ENCODE measurements at places on chromosomes 5 and 9.

- DNase-seq = no peak
Observed at GRCh38 chr9:31519424-31519823, 865.0 kb upstream of the ACO1 start.

- peak; percentile 91 for DNase-seq
Observed at GRCh38 chr5:33343676-33344327, 97.0 kb upstream of the TARS1 start.

GRCh38 chr5:137320056-137321045 is 178.8 kb downstream of the SPOCK1 start:
- DNase-seq = peak; percentile 71

- no peak for DNase-seq
Observed at GRCh38 chr9:37995348-37995737, 73.7 kb downstream of the SHB start.

GRCh38 chr5:102819634-102820033 is 64.5 kb downstream of the PAM start:
- no peak for DNase-seq

GRCh38 chr9:23493219-23493618 is 332.8 kb downstream of the ELAVL2 start:
- DNase-seq = no peak

GRCh38 chr5:78787783-78788182 is 139.2 kb upstream of the LHFPL2 start:
- DNase-seq = no peak

GRCh38 chr5:158881091-158881880 is 218.4 kb downstream of the EBF1 start:
- DNase-seq = no peak

DNA sequence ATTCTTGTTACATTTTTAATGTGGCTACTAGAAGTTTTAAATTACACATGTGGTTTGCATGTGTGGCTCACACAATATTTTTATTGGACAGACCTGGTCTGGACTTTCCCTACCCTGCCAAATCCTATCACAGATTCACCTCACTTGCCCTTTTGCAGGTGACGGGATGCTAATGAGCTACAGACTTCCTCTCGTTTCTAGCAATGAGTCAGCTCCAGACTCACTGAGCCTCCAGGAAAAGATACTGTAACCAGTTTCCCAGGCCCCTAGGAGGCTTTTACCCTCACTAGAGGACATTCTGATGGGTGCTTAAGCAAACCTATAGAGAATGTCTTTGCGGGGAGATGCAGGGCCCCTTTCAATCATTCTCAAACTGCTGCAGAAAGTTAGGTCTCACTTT is 135.4 kb downstream of the WDR41 start:
- DNase-seq = peak; percentile 39

GRCh38 chr9:1219284-1219683 is 169.1 kb downstream of the DMRT2 start:
- DNase-seq = peak; percentile 61

DNA sequence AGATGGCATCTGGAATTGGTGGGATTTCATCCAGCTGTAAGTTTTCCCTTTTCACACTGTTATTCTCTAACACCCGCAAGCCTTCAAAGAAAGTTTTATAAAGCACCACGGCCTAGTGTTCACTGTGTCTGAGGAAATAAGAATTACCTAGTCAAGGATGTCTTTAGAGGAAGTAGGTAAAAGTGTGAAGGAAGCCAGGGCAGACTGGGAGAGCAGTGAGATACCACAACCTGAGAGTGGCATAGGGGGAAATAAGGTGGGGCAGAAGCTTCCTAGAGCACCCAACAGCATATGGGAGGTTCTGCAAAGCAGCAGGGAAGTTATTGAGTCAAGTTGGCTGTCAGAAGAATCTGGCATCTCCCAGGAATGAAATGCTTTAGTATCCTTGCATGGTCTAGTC is 241.2 kb downstream of the CETN3 start:
- DNase-seq = no peak

GRCh38 chr5:95007921-95008597 is 276.8 kb downstream of the MCTP1 start:
- DNase-seq = no peak

- DNase-seq = peak; percentile 63
Observed at GRCh38 chr9:811106-811531, 30.4 kb upstream of the DMRT1 start.

DNA sequence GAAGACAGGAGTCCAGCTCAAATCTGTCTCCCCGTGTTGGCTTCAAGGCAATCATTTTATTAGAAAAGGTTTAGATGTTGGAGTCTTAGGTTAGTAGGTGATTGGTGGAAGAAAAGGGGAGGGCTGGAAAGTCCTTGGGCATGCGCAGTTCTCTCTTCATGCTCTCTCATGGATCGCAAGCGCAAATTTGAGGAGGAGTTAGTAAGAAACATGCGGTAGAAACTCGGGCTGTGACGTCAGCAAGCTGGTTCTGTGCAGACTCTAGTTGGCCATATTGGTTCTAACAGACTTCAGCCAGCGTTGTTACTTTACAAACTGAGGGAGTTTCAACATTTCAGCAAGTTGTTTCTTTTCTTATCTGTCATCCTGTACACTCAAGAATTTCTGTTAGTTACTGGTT is 392.2 kb downstream of the CDK5RAP2 start:
- DNase-seq = no peak

DNA sequence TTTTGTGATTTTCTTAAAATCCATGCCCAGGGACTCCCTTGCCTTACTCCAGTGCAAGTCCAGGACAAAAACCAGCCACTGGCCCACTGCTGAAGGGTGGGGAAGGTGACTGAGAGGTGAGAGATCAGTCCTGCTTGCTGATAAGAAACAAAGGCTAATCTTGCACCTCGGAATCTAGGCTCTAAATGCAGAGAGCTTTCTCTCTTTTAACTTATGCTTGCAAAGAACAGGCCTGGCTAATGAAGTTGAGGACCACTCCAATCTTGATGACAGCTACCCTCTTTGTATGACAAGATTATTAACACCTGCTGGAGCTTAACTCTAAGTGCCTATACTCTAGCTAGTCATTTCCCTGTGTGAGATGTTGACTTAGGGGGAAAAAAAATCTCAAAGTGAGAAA is 8.8 kb downstream of the TLE1 start:
- no peak for DNase-seq

DNA sequence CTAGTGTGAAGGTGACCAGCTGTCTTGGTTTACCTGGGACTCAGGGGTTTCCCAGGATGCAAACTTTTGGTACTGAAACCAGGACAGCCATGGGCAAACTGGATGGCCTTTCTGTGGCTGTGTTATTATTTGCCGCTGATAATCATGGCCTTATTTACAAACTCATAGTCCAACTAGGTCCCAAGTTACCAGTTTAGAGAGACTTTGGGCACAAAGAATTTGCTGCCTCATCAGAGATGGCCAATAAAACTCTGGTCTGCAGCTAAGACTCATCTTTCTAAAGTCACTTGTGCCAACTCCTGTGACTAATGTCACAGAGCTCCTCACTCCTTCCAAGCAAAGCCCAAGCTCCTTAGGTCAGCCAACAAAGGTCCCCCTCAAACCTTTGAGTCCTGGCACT is 47.5 kb upstream of the PLPP6 start:
- no peak for DNase-seq

DNA sequence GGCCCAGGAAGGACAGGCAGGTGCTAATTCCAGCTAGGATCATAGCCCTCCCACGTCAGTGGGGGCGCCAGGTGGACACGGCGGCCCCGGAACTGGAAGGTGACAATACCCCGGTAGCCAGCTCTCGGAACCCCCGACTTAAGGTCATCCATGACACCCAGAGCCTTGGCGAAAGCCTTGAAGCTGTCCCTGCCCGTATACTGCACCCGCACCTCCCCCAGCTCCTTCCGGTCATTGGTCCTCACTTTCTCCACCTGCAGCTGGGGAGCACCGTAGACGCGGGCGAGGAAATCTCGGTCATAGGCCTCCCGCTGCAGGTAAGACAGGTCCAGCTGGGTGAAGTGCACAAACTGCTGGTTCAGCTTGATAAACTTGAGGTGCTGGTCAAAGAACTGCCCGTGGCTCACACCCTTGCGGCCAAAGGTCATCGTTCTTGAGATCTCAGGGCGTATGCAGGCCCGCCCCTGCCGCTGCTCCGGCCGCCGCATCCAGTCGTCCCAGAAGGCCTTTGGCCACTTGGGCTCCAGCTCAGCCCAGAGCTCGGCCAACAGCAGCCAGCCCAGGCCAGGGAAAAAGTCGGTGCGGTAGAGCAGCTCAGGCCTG is 10.9 kb downstream of the MGAT1 start:
- no peak for DNase-seq

GRCh38 chr5:118144540-118144939 is 843.8 kb downstream of the DTWD2 start:
- DNase-seq = no peak

GRCh38 chr5:141494761-141495452 is 6.0 kb downstream of the PCDHGC5 start:
- no peak for DNase-seq

DNA sequence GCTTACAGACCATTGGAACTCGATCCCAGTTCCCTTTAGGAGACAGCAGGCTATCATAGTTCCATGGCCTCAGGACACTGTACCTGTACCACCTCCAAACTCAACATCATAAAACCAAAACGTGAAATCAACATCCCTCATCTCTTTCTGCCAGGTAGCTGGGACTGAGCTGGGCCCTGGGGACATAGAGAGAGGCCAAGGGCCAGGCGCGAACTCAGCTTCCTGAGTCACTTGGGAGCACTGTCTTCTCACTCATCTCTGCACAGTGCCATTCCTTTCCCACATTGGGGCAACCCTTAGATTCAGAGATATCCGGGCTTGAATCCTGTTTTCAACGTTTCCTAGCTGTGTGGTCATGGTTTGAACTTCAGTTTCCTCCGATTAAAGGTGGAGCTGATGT is 12.2 kb downstream of the DAB2IP start:
- DNase-seq = no peak

DNA sequence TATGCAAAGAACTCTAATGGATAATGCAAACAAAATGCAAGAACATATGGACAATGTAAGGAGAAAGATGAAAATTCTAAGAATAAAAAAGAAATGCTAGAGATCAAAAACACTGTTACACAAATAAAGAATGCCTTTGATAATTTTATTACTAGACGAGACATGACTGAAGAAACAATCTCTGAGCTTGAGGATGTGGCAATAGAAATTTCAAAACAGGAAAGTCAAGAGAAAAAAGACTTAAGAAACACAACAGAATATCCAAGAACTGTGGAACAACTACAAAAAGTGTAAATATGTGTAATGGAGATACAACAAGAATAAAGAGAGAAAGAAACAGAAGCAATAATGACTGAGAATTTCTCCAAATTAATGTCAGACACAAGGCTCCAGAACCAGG is 140.5 kb upstream of the ACOT12 start:
- no peak for DNase-seq

DNA sequence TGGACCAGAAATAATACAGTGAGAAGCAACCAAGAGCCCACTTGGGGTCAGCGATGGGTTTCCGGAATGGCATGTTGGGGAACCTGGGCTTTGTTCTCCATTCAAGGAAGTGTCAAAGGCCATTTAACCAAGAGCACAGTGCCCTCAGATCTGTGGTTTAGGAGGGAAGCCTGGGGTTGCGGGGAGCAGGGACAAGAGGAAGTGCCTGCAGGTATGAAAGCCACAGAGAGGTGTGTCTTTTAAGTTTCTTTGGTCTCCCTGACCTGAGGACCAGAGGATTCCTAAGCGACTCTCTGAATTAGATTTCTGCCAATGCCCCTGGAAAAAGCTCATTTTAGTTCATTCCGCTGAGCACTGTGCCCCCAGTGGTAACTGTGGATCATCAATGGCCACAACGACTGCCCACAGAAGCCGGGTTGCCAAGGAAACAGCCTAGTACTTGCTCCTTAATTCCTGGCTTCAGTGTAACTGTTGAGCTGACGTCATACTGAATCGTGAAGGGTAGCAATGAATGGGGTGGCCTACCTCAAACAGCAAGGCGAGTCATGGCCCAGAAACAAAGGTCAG is 107.3 kb upstream of the SPIN1 start:
- DNase-seq = peak; percentile 42

DNA sequence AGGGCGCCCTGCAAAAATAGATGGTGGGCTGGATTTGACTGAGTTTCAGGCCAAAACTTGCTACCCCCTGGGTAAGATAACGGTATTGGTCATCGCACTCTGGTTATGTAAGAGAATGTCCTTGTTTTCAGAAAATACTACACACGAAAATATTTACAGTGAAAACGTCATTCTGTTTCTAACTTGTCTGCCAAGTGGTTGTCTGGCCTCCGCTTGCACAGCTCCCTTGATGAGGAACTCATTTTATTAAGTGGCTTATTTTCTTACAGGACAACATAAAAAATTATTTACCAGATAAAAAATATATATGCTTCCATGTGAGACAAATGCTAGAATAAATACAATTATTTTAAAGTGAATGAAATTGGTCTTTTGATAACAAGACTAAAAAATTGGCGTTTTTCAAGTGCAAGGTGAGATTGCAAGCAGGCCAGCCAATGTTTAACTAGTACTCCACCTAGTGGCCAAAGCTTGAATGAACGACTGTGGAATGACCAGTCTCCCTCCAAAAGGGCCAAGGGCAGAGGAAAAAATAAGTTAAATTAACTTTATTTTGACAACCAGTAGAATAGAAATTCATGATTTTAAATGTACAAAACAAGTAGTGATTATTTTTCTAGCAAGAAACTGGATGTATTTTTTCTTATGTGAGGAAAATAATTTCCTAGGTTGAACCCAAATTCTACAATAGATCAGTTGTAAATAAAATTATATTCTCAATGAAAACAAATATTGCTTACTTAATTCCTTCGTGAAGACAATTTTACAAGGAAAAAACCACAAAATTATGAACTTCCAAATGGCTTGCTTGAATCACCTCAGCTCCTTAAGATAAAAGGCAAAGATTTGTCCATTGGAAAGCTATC is 93.2 kb downstream of the ZFAND5 start:
- peak; percentile 71 for DNase-seq

DNA sequence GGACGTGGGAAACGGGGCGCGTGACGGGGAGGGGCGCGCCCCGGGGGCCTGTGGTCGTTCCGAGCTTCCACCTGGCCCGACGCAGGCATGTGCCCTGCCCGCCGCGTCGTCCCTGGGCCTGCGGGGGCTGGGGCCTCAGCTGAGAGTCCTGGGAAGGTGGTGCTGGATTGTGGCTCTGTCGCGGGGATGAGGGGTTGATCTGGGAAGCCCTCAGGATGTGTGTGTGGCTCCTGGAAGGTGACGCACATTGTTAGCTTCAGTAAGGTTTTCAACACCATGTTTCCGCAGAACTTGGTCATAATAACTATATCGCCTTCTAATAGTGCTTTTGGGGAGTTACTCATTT is 589.1 kb downstream of the MTRR start:
- DNase-seq = peak; percentile 56

- no peak for DNase-seq
Observed at GRCh38 chr5:93054424-93055163, 526.4 kb downstream of the NR2F1-AS1 start.
